ENCODE measurements at places on chromosomes 16 and 17.

DNA sequence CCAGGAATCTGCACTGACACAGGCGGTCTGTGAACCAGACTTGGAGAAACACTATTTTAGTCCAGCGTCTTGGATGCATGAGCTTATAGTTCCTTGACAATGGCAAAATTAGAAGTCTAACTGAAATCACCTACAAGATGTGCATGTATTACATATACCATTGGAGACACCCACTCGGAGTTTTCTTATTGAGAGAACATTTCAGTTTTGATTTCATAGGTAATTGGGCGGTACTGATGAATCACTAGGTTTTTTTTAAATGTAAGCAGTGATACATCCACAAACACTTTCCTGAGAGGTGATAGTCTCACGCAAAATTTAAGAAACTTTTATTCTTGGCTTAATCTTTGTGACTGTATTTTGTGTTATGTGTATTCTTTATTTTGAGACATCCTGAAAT lies 69.8 kb downstream of the PRKCA start:
- DNase-seq: no peak

DNA sequence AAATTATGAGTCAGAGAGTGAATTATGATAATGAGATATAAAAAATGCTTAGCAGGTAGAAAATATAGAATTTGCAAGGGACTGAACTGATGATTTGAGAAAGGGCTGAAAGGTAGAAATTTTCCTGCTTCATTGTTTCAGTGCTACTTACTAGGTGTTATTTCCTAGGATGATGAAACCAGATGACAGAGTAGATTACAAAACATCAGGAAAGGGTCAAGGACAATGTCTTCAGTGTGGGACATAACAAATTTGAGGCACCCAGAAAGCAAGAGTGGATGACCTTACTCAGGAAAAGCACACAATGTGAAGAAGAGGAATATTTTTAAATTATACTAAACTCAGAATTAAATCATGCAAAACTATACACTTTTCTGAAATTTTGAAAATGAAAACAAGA lies 102.1 kb downstream of the SHCBP1 start:
- no peak for DNase-seq

DNA sequence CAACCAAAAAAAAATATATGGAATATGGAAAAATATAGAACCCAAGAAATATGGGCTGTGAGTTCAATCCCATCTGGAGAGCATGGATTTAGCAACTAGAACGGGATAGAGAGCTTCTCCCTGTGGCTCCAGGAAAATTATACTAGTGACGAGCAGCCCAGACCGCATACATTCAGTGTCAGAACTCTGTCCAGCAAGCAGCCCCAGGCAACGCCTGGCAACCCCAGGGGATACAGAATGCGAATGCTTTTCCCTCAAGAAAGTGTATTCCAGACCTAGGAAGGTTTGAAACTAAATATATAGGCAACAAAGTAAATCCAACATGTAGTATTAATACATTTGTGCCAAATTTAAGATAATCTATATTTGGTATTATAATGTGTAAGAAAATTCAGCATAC lies 13.5 kb upstream of the ASGR2 start:
- DNase-seq: no peak

GRCh38 chr17:78697554-78698343 lies 84.3 kb downstream of the CYTH1 start:
- no peak for DNase-seq

DNA sequence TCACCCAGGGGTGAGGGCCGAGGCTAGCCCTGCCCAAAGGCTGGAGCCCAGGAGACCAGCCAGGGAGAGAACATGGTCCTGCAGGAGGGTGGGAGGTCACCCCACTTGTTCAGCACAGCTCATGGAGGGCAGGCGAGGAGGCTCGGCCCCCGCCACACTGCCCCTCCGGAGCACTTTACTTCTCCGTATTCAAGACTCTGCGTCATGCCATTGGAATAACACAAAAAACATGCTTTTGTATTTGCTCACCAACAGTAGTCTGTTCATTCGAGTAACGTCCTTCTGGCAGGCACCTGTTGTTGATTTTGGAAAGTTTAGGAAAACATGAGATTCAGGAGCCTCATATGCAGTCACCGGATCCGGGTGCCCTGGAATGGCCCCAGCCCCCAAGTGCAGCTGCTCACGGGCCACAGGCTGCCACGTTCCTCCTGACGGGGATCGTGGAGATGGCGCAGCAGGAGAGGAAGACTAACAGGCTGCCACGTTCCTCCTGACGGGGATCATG lies 81.1 kb upstream of the DNAH17 start:
- DNase-seq: no peak

- no peak for DNase-seq
Measured at GRCh38 chr17:81075307-81075706, 40.4 kb downstream of the BAIAP2 start.

GRCh38 chr16:62585041-62585545 lies 548.9 kb upstream of the CDH8 start:
- no peak for DNase-seq

DNA sequence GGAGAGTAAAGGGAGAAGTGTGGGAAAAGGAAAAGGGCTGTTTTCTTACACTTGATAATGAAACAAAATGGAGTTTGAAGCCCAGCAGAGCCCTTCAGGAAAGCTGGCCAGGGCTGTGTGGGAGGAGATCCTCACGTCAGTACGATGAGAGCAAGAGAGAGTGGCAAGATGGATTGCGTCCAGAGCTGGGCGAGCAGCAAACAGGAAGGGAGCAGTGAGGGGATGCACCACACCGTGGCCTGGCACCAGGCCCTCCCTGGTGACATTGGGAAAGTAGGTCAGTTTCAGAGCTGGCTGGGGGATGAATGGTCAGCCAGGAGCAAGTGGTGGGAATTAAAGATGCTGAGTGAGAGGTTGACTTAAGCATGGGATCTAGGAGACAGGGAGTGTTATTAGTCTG lies 273.6 kb downstream of the GRIN2A start:
- DNase-seq: no peak

GRCh38 chr16:566475-567372 lies at the start of gene NHLRC4:
TSS of gene NHLRC4 (plus strand) at chr16:567005. CDS start at chr16:568048, 1,043 bp downstream.
- DNase-seq: peak; percentile 40

DNA sequence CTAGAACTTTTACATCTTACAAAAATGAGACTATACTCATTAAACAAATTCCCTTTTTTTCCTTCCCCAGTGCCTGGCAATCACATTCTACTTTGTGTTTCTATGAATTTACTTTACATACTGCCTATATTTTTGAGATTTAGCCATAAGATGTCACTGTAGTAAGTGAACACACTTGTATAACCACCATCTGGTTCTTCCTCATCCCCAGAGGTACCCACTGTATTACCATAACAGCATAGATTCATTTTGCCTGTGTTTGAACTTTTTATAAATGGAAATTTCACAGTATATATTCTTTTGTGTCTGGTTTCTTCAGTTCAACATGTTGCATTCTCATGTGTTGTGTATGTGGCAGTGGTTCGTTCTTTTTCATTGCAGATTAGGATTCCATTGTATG lies 15.8 kb downstream of the CYB5B start:
- DNase-seq: no peak

GRCh38 chr16:86898386-86898785 lies 320.0 kb downstream of the FOXL1 start:
- no peak for DNase-seq

All from urothelium cell line (cell line).